Sigmoid colon (tissue), 7 donors: ENCODE measurements at places on chromosomes 7 and 10. TPM values are rescaled to one million over a fixed set of nuclear protein-coding genes. Genes with fewer than 3 reads are reported as not detected.
A peak's percentile ranks its signal among the peaks of the same experiment; 100 is the strongest.

DNA sequence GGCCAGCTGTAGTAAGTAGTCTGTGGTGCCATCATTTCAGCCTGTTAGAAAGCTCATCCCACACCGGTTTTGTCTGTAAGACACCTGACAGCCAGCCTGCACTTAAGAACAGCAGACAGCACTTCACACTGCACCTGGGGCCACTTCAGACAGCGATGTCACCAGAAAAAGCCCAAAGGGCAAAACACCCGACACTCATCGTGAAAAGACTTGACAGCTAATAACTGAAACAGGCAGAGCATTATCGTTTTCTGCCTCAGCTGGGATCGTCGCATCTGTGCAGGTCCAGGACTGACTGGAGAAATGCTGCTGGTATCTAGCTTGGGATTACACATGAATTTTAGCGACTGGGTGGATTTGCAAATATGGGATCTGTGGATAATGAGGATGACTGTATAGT lies 16.8 kb upstream of the LAT2 start:
- peak; percentile 39 for DNase-seq

DNA sequence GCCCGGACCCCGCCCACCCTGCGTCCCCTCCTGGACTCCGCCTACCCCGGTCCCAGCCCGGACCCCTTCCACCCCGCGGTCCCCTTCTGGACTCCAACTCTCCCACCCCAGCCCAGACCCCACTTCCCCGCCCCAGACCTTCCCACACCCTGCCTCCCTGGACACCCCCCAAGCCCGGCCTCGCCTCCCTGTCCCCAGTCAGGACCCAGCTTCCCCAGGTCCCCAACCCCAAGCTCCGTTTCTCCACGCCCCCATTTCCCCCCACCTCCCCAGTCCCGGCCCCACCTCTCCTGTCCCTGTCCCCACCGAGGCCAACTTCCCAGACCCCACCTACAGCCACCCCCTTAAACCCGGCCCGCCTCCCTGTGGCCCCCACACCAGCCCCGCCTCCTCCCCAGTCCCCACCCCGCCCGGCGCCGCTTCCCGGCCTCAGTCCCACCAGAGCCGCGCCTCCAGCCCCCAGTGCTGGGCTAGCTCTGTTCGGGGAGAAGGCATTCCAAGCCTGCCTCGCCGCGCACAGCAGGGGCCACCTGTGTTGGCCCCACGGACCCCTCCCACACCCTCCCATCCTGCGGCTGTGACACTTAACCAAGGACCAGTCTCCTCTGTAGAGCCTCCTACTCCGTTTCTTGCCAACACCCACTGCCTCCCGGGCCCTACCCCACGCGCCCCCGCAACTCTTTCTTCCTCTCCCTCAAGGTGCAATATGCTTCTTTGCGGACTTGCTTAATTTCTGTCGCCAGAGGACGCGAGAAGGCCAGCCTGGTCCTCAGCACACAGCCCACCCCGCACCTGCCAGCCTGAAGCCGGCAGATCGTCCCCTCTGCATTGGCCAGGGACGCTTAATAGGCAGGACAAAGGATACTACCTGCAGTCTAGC lies 736 bp upstream of the ITIH5 start:
- DNase-seq, result peak; percentile 75

GRCh38 chr10:49175587-49176309 lies 12.4 kb downstream of the TMEM273 start:
- no peak for DNase-seq

- DNase-seq, result no peak
These were observed 72.4 kb downstream of the AUTS2 start for GRCh38 chr7:69670701-69671100.

GRCh38 chr10:13831711-13832141 lies 245.0 kb downstream of the PRPF18 start:
- DNase-seq, result peak; percentile 32

DNA sequence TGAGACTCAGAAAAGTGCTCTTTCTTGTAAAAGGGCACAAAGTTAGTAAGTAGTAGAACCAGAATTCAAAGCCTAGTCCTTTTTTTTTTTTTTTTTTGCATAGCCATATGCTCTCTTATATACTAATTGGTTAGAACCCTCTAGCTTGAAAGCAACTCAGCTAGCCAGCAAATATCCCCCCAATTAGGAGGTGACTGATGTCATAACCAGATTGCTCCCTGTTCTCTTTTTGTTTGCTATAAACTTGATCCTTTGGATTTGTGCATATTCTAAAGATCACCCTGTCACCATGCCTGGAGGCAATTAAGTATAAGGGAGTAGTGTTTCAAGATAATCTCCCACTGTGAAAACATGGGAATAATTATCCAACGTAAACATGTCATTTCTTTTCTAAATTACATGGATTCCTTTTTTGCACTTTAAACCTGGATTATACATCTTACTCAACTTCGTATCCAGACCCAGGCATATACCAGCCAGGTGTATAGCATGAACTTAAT lies 963.4 kb downstream of the CNTNAP2 start:
- no peak for DNase-seq

- no peak for DNase-seq
These were observed 37.1 kb downstream of the CCDC71L start for GRCh38 chr7:106623853-106624252.

DNA sequence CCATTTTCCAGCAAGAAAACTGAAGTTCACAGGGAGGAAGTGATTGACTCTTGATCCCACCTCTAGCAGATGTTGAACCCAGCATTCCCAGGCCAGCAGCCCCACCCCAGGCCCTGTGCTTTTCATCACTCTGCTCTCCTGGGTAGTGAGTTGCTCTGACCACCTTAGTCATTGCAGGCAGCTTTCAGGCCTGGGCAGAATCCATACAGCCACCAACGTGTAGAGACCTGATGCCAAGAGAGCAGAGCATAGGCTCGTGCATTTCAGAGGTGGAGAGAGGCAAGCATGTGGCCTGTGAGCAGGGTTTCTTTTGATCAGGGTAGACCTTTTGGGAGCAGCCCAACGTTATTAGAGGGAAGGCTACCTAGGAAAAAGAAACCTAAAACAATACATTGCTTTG lies 334.6 kb downstream of the PTEN start:
- no peak for DNase-seq

GRCh38 chr7:21543528-21544302 lies 876 bp downstream of the DNAH11 start:
- no peak for DNase-seq

- DNase-seq, result no peak
These were observed 469.7 kb upstream of the FOXK1 start for GRCh38 chr7:4212376-4212775.

DNA sequence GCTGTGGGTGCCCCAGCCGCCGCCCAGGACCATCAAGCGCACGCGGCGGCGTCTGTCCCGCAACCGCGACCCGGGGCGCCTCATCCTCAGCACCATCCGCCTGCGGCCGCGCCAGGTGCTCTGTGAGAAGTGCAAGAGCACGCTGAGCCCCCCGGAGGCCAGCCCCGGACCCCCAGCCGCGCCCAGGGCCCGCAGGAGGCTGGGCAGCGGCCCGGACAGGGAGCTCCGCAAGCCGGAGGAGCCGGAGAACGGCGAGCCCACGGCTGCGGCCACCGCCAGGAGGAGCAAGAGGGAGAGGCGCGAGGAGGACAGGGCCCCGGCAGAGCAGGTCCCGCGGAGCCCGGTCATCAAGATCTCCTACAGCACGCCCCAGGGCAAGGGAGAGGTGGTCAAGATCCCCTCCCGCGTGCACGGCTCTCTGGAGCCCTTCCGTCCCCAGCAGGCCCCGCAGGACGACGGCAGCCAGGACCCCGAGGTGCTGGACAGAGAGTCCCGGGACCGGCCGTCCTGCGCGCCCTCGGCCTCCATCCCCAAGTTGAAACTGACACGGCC lies 8.0 kb downstream of the PWWP2B start:
- no peak for DNase-seq

DNA sequence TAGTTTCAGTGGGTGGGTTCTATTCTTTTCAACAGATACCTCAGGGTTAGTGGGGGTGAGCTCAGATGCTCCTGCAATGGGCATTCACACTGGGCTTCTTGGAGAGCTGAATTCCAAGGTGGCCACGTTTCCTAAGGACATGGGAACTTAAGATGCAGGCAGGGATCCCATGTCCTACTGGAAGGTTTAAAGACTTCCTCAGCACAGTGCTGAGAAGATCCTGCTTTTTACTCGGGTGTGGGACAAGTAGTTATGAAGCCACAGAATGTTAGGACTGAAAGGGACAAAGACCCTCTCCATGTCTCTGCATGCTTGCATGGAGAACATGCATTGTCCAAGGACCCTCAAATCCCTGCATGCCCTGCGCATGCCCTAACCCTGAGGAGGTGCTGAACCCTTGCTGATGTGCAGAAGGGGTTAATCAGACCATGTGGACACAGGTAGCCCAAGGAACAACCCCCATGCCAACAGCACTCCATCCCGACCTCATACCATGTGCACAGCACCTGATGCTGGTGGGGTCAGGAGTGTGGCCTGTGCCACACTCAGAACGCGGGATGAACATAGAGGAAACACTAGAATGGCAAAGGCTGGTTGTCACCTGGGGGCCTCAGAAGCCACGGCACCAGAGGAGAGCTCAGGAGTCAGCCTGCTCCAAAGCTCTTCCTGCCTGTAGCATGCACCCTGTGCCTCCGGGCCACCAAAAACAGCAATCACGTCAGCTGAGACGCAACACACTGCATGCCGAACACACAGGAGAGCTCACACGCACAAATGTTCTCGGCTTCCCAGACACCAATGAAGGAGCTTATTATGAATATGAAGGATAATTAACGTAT lies 15.2 kb downstream of the IL2RA start:
- peak; percentile 40 for DNase-seq

DNA sequence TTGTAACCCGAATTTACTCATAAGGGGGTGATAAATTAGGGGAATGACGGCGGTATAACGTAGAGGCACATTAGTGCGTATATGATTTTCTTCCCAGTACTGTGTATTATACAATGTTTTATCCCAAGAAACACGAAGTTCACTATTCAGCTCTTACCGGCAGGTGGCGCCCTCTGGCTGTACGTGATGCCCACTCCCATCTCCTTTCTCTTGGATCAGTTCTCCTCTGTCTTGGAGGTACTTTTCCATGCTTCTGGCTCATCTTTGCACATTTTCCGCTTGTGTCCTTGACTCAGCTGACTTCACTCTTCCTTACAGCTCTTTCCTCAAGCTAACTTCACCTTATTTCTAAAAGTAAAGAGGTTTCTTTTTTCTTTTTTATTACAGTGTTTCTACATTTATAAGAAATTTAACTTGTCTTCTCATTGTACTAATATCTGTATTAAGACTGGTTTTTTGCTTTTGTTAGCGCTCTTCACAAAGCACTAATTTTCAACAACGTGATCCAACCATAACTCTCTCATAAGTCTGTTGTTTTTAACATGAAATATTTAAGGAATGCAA lies 21.3 kb downstream of the TMEM176B start:
- peak; percentile 90 for DNase-seq

DNA sequence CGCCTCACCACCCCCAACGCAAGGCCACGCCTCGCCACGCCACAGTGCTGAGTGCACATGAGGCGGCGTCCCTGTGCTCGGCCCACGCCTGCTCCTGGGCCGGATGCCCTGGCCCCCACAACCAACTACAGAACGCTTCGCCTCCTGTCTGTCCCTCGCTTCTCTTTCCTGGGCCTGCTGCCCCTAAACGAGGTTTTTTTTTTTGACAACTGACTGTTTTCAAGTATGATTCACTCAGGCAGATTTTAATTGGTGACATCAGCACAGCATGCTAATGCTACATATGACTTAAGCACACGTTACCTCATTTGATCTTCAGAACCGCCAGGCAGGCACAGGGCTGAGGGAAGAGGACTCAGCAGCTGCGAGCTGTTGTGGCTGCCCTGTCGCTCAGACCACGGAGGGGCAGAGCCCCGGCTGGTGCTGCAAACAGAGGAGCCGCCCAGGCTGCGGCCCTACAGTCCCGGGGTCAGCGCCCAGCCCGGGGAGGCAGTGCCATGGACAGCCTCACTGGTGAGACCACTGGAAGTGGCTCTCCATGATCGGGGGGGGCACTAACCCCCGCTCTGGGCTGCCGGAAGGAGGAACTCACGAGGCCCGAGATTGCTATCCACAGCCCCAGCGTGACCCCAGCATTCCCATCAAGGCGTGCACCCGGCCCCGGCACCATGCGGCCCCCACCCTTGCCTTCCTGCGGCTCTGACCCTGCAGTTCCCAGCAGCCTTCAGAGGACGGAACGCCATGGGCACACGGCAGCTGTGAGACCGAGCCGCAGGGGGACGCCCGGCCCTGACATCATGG lies 212.8 kb downstream of the MAD1L1 start:
- peak; percentile 78 for DNase-seq

DNA sequence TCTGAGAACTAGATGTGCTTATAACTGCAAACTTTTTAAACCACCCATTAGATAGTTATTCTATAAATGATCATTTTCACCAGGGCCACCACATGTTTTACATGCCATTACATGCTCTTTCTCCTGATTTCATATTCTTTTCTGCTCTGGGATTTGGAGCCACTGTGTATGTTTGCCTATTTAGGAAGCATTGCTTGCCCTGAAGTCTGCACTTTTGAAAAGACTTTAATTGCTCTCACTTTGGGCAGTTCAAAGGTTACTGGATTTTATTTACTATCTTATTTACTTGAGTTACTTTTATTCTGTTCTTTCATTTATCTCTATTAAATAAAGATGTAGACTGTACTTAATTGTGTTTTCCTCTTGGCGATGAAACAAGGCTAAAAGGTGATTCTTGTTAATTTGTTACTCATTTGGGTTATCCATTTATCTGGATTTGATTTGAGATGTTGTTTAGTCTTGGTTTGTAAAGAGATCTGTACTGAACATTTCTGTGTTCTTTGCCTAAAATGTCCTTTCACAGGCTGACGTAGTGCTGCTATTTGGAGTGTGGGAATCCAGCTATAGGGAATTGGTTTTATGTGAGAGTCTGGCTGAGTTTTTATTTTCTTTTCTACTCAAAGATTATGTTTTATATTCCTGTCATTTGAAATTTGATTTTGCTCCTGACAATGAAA lies 88.8 kb downstream of the SUGCT start:
- DNase-seq, result no peak

- no peak for DNase-seq
These were observed 98.2 kb upstream of the DKK1 start for GRCh38 chr10:52215745-52216361.

GRCh38 chr7:108459922-108460551 lies 3.8 kb upstream of the NRCAM start:
- no peak for DNase-seq

DNA sequence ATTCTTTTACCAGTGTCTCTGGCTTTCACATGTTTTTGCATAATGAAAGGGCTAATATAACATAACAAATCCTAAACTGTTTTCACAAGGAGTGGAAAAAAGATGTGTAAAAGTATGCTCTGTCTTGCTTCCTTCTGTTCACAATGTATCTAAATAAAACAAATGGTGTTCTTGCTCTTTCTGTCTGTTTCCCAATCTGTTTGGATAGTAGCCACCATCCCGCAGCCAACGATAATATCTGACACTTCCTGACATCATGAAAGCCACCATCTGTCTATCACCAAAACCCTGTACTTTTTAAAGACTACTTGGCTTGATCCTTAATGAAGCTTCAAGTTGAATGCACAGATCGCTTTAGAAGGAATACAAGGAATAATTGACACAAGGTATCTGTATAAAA lies 246.2 kb downstream of the ETV1 start:
- no peak for DNase-seq

- no peak for DNase-seq
These were observed 10.4 kb downstream of the TMEM72 start for GRCh38 chr10:44921506-44921905.

GRCh38 chr10:73529089-73529832 lies 33.4 kb upstream of the PPP3CB start:
- peak; percentile 67 for DNase-seq

Gene ABCB4
- 1.1 TPM for total RNA-seq

Gene GIMAP2
- total RNA-seq, result 10.5 TPM

Gene ASAH2
- total RNA-seq, result 2.0 TPM

Gene WIPF3
- total RNA-seq, result 0.81 TPM

Gene CPA1
- not detected for total RNA-seq

Gene CALHM3
- total RNA-seq, result not detected
